Endodermal cell (in vitro differentiated cells): ENCODE measurements at places on chromosomes 1 and 21. TPM values are rescaled to one million over a fixed set of nuclear protein-coding genes. Genes with fewer than 3 reads are reported as not detected.

Gene NIBAN1
- total RNA-seq, result 1.5 to 5.0 TPM (median 4.8 TPM) in 3 replicates

- no peaks in the 10 kb centered on the region for H3K36me3 ChIP-seq
- no peak overlapping the region for H3K4me3 ChIP-seq
- H3K27ac ChIP-seq, result no peak overlapping the region
- DNase-seq, result peak; percentile 79
- H3K27me3 ChIP-seq, result no peaks in the 10 kb centered on the region
- H3K4me1 ChIP-seq, result peaks cover 10% of the 10 kb centered on the region
Observed at GRCh38 chr1:201714542-201715329, 114.2 kb upstream of the IPO9 start.

DNA sequence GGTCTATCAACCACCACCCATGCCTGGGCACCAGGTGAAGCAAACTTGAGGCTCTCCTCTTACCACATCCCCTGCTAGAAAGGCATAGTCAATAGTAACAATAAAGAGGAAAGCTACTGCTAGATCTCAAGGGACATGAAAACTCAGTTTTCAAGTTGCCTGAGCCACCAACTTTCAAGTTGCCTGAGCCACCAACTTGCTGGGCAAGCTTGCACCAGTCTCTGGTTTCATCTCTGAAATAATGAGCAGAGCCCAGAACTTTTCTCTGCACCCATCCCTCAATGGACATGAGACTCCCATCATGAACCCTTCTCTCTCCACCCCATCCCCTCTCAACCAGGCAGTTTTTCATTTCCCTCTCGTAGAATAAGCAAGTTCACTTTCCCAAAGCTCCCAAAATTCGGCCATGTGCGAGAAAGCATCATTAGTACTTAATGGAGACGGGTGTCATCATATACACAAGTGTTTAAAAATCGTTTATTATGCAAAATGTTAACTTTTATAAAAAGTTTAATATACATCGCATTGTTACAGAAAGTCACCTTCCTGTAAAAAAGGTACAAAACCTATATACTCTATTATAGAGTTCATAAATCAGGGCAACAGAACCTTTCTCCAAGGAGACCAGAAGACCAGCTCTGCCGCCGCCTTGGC is 1.7 kb downstream of the ID3 start:
- H3K27me3 ChIP-seq, result no peaks in the 10 kb centered on the region
- H3K27ac ChIP-seq, result no peak overlapping the region
- H3K4me1 ChIP-seq, result peaks cover 31% of the 10 kb centered on the region
- H3K4me3 ChIP-seq, result peak overlapping the region; percentile 98
- DNase-seq, result no peak

- H3K36me3 ChIP-seq, result no peaks in the 10 kb centered on the region
- H3K4me1 ChIP-seq, result no peaks in the 10 kb centered on the region
- H3K27ac ChIP-seq, result no peak overlapping the region
- H3K4me3 ChIP-seq, result no peak overlapping the region
Observed at GRCh38 chr1:14392859-14393365, 205.6 kb upstream of the KAZN start.

- H3K36me3 ChIP-seq, result no peaks in the 10 kb centered on the region
- peak; percentile 87 for DNase-seq
- H3K27ac ChIP-seq, result peak overlapping the region; percentile 16
- H3K4me3 ChIP-seq, result no peak overlapping the region
- peaks cover 35% of the 10 kb centered on the region for H3K27me3 ChIP-seq
- peaks cover 4% of the 10 kb centered on the region for H3K4me1 ChIP-seq
Observed at GRCh38 chr1:10651793-10652192, 144.7 kb downstream of the CASZ1 start.

Gene LAX1
- 0.13 to 0.15 TPM in 2 of 3 replicates, not detected in the other for total RNA-seq

DNA sequence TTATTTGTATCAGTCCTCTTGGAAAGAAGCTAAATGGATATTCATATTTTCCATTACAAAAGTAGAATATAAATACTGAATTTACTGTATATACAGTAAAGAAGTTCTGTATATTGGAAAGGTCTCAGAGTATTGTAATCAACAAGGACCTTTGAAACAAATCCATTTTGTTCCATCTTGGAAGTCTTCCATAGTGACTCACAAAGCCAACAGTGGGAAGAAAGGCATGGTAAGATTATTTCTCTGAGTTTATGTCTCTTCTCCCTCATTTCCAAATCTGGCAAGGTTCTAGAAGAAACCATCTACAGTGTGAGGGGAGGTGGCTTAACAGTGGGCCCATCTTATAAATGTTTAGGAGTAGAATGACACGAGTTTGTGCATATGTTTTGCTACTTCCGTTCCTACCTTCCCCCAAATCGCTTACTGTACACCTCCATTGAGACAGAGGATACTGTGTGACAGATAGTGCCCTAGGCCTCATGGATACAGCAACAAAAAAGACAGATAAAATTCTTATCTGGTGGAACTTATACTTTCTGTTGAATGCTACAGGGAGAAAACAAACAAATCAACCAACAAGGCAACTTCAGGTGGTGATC is 22.1 kb upstream of the SSX2IP start:
- DNase-seq, result no peak
- no peak overlapping the region for H3K27ac ChIP-seq
- H3K4me3 ChIP-seq, result no peak overlapping the region
- H3K36me3 ChIP-seq, result no peaks in the 10 kb centered on the region
- peaks cover 6% of the 10 kb centered on the region for H3K4me1 ChIP-seq
- H3K27me3 ChIP-seq, result no peaks in the 10 kb centered on the region

GRCh38 chr1:197304638-197305200 is 36.7 kb downstream of the CRB1 start:
- no peaks in the 10 kb centered on the region for H3K4me1 ChIP-seq
- DNase-seq, result no peak
- no peak overlapping the region for H3K27ac ChIP-seq
- H3K36me3 ChIP-seq, result no peaks in the 10 kb centered on the region
- no peak overlapping the region for H3K4me3 ChIP-seq

- no peak within 1 kb of the TSS for H3K27ac ChIP-seq
- no peaks in the 10 kb centered on the region for H3K27me3 ChIP-seq
- no peak for DNase-seq
- H3K36me3 ChIP-seq, result no peaks in the 10 kb centered on the region
Observed at GRCh38 chr1:111227434-111227833, at the start of gene CHI3L2. Gene CHI3L2, plus strand, starts transcription at chr1:111227713. Its CDS starts 17 bp downstream, at chr1:111227730.

DNA sequence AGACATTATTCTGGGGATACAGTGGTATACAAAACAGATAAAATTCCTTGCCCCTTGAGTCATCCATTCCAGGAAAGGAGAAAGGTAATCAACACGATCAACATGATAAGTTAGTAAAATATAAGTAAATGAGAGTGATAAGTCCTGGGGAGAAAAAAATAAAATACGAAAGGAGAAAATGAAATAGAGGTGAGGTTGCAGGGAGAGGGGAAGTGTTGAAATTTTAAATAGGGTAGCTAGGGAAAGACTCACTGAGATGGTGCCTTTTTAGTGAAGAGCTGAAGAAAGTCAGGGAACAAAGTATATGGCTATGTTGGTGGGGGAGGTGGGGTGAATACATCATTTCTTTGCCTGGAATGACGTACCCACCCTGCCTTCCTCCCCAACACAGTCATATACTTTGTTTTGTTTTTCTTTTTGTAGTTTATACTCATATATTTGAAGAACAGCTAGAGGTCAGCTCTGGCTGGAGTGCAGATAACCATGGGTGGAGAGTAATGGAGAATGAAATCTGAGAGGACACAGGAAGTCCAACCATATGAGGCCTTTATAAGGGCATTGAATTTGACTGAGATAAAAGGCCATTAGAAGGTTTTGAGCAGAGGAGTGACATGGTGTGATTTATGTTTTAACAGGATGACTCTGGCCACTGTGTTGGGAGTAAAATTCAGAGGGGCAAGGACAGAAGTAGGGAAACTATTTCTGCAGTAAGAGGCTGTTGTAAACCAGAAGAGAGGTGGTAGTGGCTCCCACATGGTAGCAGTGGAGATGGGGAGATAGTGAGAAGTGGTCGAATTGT is 54.8 kb downstream of the OSBPL9 start:
- peak overlapping the region; percentile 7 for H3K4me3 ChIP-seq
- no peaks in the 10 kb centered on the region for H3K27me3 ChIP-seq
- DNase-seq, result no peak
- H3K4me1 ChIP-seq, result peaks cover 16% of the 10 kb centered on the region

DNA sequence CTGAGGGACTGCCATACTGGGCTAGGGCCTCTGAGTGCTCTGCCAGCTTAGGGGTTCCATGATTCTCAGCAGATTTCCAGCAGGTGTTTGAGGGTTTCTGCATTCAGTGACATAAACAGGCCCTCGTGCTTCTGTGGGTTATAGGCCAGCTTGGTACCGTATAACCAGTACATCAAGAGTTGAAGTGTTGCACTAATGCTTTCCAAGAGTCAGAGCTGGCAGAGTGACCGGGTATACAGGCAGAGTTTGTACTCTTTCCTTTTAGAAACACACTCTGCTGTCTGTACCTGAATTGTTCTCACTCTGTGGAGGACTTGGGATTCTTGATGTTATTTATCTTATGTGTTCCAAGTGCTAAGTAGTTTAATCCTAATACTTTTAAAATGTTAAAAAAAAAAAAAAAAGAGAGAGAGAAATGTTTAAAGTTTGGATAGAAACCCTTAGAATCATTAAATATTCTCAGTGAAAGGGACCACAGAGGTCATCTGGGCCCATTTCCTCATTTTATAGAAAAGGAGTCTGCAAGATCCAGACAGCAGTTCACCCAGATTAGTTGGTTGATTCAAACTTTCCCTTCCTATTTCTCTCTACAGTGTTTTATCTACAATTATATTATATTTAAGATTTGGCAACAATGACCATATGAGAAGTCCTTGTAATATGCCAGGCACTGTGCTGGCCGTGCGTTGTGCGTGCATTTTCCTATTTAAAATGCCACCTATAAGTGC is 325.8 kb downstream of the KIF26B start:
- H3K4me1 ChIP-seq, result peaks cover 7% of the 10 kb centered on the region
- no peaks in the 10 kb centered on the region for H3K36me3 ChIP-seq
- no peak overlapping the region for H3K4me3 ChIP-seq
- DNase-seq, result no peak

Gene DIRAS3
- total RNA-seq, result 0.40 to 1.0 TPM (median 0.84 TPM) in 3 replicates
